ENCODE measurements at places on chromosomes 4 and X.

- DNase-seq, result no peak
Measured at GRCh38 chr4:181971973-181972372, 271.2 kb upstream of the TENM3 start.

GRCh38 chr4:61041527-61041926 is 158.6 kb upstream of the ADGRL3 start:
- DNase-seq, result no peak

- no peak for DNase-seq
Measured at GRCh38 chrX:150512461-150512901, 55.9 kb upstream of the MTM1 start.

- no peak for DNase-seq
Measured at GRCh38 chr4:165331359-165331758, 3.9 kb downstream of the MSMO1 start.

DNA sequence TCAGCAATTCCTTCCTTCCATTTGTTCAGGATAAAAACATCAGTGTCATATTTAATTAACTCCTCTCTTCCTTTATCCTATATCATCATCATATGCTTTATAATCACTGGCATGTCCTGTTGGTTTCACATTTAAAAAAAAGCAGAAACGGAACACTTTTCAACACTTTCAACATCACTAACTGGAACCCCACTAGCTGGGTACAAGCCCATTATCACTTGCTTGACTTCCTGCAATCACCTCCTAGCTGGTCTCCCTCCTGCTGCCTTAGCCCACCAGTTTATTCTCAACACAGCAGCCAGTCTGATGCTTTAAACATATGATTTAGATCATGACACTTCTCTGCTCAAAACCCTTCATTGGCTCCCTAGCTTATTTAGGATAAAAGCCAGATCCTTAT is 116.4 kb upstream of the LSM6 start:
- no peak for DNase-seq

GRCh38 chr4:85391071-85391470 is 83.9 kb upstream of the ARHGAP24 start:
- DNase-seq, result no peak

DNA sequence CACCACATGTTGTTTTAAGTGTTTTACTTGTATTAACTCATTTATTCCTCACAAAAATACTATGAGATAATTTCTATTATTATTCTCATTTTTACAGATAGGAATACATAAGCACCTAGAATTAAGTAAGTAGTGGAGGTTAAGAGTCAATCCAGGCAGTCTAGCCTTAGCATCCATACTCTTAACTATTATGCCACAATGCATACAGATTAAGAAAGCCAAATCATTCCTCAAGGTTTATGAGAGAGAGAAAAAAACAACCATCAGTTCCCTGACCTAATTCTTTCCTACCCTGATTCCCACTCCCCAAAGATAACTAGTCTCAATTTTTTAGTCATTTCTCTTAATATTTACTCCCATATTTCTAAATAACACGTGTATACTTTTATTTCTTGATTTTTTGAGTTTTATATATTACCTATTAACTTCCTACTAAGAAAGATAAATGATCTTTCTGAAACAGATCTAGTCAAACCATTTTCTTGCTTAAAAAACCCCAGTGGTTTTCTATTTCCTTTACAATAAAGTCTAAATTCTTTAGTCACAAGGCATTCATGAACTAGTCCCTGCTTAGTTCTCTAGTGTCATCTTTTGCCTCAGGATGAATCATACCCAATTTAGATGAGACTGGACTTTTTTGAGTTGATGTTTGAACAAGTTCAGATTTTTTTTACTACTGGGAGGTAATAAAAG is 16.0 kb downstream of the UBA6 start:
- no peak for DNase-seq

GRCh38 chr4:8709050-8709728 is 116.6 kb downstream of the CPZ start:
- DNase-seq, result no peak

DNA sequence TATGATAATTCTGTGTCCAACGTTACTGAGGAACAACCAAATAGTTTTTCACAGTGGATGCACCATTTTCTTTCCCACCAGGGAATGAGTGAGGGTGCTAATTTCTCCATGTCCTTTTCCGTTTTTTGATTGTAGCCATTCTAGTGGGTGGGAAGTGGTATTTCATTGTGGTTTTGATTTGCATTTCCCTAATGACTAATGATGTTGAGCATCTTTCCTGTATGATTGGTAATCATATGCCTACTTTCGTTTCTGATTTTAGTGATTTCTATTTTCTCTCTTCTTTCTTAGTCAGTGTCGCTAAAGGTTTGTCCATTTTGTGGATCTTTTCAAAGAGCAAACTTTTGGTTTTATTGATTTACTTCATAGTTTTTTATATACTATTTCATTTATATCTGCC is 32.1 kb upstream of the TEX13D start:
- peak; percentile 26 for DNase-seq

DNA sequence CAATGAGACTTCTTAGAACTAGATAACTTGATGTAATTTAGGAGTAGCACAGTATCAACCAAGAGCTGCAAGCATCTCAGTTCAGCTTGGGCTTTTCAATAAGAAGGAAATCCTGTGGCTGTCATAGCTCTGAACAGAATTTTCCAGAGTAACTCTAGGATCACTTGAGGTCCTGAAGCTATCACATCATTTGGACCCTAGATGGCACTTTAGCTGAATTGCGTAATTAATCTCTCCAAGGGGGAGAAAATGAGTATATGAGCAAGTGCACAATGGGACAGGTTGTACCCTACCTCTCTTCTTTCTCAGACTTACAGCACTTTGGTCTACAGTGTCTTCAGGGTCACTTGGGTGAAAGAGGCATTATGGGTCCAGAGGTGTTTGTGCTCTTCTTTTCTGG is 45.2 kb downstream of the SLC4A4 start:
- DNase-seq, result no peak
